ENCODE measurements at places on chromosomes 6 and 20.

DNA sequence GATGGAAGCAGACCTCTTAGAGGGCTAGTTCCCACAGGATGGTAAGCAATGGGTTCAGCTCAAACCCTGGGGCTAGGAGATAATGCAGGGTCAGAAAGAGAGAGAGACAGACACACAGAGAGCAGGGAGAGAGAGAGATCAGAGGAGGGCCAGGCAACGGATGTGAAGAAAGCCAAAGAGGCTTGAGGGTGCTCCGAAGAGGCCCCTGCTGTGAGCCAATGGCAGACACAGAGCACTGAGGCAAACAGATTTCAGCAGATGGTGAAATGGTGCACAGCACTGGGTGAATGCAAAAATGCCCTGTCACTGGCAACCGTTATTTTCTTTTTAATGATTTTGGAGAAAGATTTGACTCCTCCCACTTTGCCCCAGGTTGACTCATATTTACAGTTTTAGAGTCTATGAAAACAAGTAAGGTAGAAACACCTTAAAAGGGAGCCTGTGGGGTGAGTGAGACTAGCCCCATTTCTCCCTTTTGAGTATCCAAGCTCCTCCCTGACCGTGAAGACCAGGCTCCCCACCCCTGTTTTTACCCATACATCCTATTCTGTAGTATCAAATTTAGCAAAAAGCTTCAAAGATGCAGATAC is 840 bp downstream of the DEFB132 start:
- no peak for DNase-seq

- no peak for DNase-seq
These were observed 471.2 kb downstream of the PKHD1 start for GRCh38 chr6:51616243-51616642.

DNA sequence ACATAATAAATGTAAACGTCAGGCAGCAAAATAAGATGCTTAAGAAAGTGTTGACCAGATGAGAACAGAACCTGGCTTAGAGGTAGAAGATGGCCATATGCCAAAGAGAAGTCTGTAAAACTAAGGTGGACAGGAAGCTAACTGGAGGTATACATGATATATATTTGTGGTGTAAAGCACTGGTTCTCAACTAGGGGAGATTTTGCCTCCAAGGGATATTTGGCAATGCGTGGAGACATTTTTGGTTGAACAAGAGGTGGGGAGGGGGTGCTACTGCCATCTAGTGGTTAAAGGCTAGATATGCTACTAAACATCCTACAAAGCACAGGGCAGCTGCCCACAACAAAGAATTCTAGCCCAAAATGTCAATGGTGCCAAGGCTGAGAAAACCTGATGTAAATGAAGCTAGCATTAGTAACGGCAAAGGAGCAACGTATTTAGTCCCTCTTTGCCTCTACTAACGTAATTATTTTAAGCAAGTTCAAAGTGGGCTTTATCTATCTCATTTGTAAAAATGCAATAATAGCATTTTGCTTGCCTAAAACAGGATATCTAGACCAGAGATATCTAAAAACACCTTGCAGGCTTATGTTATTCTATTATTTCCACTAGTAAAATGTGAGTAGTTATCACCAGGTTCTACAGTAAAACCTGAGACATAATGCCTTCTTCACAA is 182.6 kb downstream of the RNGTT start:
- peak; percentile 2 for DNase-seq

GRCh38 chr6:159217595-159218275 is 48.5 kb downstream of the FNDC1 start:
- no peak for DNase-seq

DNA sequence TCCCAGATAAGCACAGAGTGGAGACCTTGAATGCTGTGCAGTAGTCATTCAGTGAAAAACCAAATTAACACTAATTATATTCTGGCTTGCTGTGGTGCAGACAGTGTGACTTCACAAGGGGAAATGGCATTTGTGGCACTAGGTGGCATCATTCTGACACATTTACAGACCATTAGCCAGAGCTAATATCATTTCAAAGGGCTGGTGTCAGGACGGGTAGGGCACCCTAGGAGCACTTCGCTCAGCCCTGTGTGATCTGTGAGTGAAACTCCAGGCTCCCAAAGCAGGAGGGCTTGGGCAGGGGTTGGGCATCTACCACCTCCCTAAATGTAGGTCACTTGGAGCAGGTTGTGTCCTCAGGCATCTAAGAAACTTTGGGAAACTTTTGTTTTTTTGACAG is 555.8 kb downstream of the PKHD1 start:
- no peak for DNase-seq

DNA sequence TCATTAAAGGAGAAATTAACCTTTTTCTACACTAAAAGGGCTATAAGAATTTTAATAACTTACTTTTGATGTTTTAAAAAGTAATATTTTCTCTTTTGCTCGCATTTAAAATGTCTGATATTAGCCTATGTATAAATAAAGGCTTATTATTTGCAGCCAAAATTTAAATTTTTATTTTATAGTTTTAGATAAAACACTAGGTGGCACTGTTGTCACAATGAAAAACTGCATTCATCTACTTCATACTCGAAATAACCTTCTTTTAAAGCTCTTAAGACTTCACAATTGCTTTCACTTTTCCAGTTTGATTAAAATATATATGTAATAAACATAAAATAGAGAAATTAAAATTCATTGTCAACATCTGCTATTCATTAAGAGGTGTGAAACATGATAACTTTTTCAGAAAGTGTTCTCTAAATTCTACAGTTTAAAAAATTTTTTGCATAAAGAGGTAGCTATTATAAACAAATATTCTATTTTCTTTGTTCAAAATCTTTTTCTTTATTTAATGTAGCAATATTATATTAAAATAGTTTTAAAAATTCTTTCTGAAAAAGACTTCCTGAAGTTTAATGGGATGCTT is 78.8 kb upstream of the DEFB112 start:
- no peak for DNase-seq

- no peak for DNase-seq
These were observed 1099.1 kb upstream of the ADGRB3 start for GRCh38 chr6:67535946-67536345.

- peak; percentile 46 for DNase-seq
These were observed 828 bp upstream of the SULF2 start for GRCh38 chr20:47785854-47786764.

DNA sequence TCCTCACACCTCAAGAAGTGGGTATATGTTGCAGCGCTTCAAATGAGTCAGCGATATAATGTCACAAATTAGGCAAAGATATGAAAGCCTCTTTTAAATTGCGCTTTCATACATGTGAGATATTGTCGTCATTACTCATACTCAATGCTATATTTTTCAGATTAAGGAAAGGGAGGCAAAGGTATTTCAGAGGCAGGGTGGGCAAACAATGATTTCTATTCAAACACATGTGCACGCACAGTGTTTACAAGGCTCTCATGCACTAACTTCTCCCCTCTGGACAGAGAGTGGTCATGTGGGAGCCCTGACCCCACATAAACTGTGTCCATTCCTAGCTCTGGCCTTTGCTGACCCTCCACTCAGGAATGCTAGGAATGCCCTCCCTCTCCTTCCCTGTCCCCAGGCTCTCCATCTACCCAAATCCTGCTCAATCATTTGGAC is 112.1 kb upstream of the TMEM170B start:
- DNase-seq: no peak

- no peak for DNase-seq
These were observed 123.2 kb upstream of the RPS6KA2 start for GRCh38 chr6:166750108-166750793.

GRCh38 chr20:21074605-21075336 is 31.4 kb downstream of the LINC00237 start:
- no peak for DNase-seq

DNA sequence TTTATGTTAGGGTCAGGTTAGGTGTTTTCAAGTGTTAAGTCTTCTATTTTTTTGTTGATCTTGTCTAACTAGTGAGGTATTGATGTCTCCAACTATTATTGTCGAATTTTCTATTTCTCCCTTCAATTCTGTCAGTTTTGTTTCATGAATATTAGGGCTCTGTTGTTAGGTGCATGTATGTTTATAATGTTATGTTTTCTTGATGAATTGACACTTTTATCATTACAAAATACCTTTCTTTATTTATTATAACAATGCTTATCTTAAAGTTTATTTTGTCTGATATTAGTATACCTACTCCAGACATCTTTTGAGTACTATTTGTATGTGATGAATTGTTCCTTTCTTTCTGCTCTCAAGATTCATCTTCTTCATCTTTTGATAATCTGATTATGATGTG is 12.9 kb upstream of the TRIM38 start:
- no peak for DNase-seq

- peak; percentile 50 for DNase-seq
These were observed 1.1 kb downstream of the CEBPB start for GRCh38 chr20:50191544-50192363.

- DNase-seq: no peak
These were observed 24.4 kb downstream of the NCR2 start for GRCh38 chr6:41359617-41360313.

DNA sequence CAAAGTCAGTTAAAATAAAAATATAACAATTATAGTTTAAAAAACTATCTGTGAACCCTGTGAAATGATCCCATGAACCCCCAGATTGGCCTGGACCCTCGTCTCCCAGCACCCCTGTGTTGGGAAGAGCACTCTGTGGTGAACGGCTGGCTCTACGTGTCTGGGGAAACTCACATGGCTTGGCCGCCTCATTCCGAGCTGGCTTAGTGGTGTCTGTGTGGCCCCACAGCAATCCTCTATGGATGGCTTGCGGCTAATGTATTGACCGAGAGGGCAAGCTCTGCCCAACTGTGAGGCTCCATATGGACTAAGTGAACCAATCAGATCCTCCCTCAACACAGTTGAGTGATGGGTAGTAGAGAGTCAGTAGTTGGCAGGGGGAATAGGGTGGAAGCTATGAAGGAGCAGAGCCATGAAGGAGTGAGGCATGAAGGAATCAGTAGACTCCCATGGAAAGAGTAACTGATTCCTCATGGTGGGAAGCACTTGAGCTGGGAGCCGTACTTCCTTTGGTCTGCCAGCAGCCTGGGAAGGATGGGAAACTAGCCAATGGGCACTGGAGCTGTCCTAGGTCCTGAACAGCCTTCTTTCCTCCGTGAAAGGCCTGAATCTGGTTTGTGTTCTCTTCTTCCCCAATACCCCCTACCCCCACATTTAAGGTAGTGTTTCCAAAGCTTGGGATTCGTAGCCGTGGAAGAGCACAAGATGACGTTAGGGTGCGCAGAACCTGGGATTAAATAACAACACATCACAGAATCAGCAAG is 21.6 kb upstream of the ZNF831 start:
- no peak for DNase-seq

- no peak for DNase-seq
These were observed 16.6 kb downstream of the KDM1B start for GRCh38 chr6:18171871-18172270.

DNA sequence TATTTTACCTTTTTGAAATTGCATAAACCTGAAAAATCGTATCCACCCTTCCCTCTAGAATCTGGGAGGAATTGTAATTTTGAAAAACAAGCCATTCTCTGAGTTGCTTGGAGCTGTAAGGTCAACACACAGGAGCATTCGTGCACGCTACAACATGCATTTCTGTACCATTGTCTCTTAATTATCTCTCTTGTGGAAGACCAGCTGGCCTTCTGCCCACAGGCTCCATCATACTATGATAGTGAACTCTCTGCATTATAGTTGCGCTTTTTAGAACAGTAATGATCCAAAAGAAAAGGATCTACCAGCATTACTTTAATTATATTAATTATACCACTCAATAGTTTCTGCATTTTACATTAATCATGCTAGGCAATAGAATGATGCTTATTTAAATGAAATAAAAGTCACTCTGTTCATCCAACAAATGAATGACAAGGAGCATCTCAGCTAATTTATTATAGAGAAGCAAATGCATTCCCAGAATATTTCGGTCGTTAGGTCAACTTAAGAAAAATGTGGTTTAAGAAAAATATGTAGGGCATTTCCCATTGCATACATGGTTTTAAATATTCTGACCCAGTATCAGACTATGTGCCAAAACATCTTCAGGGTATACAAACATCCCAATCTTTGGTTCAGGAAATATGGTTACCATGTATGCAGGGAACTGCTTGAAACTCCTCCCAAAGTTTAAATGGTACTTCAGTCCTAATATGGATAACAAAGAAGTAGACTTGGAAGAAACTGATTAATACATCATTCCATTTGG is 263.5 kb downstream of the TFAP2A start:
- DNase-seq: no peak

- DNase-seq: no peak
These were observed 39.6 kb downstream of the PDSS2 start for GRCh38 chr6:107419733-107420132.

DNA sequence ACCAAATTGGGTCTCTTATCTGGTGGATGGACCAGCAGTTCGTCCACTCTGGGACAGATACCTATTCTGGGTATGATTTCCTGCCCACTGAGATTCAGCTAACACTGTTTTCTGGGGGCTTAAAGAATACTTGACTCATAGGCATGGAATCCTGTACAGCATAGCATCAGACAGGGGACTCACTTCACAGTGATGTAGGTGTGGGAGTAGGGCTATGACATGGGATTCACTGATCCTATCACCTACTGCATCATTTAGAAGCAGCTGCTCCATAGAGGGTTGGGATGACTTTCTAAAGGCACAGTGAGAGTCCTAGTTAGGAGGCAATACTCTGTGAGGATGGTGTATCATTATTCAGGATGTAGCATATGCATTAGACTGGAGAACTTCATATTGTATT is 74.5 kb upstream of the AHI1 start:
- no peak for DNase-seq
